ENCODE measurements at places on chromosomes 2 and 18. TPM values are rescaled to one million over a fixed set of nuclear protein-coding genes. Genes with fewer than 3 reads are reported as not detected.

Gene DSC2
- 0.81 TPM for total RNA-seq

GRCh38 chr2:106020821-106021661, 173.1 kb downstream of the UXS1 start:
- no peak for DNase-seq

DNA sequence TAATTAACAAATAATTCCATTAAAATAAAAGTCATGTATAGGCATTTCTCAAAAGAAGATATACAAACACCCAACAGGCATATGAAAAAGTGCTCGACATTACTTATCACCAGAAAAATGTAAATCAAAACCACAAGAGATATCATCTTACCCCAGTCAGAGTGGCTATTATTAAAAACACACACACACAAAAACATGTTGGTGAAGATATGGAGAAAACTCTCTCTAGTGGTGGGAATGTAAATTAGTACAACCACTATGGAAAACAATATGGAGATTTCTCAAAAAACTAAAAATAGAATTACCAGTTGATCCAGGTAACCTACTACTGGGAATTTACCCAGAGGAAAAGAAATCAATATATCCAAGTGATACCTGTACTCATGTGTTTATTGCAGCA, 966.3 kb upstream of the POU3F3 start:
- DNase-seq: no peak

- no peak for DNase-seq
These were observed 25.7 kb downstream of the G6PC2 start for GRCh38 chr2:168926621-168927386.

Gene DNER
- total RNA-seq: 5.5 TPM
